ENCODE measurements at places on chromosomes 13 and 19.
A peak's percentile ranks its signal among the peaks of the same experiment; 100 is the strongest.

GRCh38 chr19:45164577-45165335 is 4.0 kb upstream of the NKPD1 start:
- H3K27ac ChIP-seq, result no peak overlapping the region
- H3K36me3 ChIP-seq, result no peaks in the 10 kb centered on the region
- H3K4me1 ChIP-seq, result no peaks in the 10 kb centered on the region
- no peak overlapping the region for H3K4me3 ChIP-seq
- no peak for DNase-seq

- no peaks in the 10 kb centered on the region for H3K27me3 ChIP-seq
- H3K36me3 ChIP-seq, result no peaks in the 10 kb centered on the region
- H3K4me1 ChIP-seq, result peaks cover 7% of the 10 kb centered on the region
These were observed 262.7 kb downstream of the DNAJC15 start for GRCh38 chr13:43285933-43286597.

- no peaks in the 10 kb centered on the region for H3K27me3 ChIP-seq
- H3K4me3 ChIP-seq, result no peak overlapping the region
- no peaks in the 10 kb centered on the region for H3K36me3 ChIP-seq
- DNase-seq, result no peak
These were observed 1092.9 kb downstream of the SLITRK5 start for GRCh38 chr13:88764103-88764502.

GRCh38 chr19:29845574-29846176 is 33.9 kb downstream of the CCNE1 start:
- no peaks in the 10 kb centered on the region for H3K36me3 ChIP-seq
- H3K4me3 ChIP-seq, result peak overlapping the region; percentile 67
- H3K4me1 ChIP-seq, result no peaks in the 10 kb centered on the region
- peak; percentile 63 for DNase-seq
- peak overlapping the region; percentile 63 for H3K27ac ChIP-seq

DNA sequence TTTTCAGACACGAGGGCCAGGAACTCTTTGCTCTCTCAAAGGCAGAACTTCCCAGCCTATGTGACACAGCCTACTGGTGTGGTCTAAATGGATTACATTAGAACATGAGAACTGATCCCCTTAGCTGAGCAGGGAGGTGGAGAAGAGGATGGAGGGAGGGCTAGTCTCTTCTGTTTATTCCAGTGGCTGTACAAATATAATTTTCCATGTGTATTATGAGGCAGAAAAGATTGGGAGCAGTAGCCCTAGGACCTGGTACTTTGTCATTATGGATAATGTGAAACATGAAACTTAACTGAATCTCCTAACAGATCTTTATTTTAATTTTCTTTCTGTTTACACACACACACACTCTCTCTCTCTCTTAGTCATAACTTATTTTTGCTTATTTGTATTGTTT is 82.1 kb downstream of the WDFY2 start:
- H3K4me3 ChIP-seq, result no peak overlapping the region
- no peaks in the 10 kb centered on the region for H3K27me3 ChIP-seq
- H3K27ac ChIP-seq, result no peak overlapping the region
- H3K36me3 ChIP-seq, result no peaks in the 10 kb centered on the region

DNA sequence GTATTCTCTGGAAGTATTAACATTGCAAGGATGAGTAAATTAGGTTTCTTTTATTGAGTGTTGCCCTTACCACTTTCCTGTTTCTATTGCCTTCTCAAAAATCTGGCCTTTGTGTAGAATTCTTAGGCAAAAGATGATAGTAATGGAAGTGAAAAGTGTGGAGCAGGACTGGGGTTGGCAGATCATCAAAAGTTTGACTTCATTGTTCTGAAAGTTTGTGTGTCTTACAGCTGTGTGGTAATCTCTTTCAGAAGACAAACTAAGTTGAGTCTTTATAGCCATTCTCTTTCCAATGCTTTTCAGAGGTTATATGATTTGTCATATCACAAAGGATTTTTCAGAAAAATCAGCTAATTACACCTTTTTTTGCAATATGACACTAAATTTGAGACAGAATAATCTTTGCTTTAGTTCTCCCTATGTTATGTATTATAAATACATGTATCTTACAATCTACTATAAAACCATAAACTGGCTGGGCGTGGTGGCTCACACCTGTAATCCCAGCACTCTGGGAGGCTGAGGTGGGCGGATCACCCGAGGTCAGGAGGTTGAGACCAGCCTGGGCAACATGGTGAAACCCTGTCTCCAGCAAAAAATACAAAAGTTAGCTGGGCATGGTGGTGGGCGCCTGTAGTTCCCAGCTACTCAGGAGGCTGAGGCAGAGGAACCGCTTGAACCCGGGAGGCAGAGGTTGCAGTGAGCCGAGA is 8.7 kb upstream of the KCNRG start:
- no peaks in the 10 kb centered on the region for H3K27me3 ChIP-seq
- peaks cover 75% of the 10 kb centered on the region for H3K36me3 ChIP-seq
- H3K27ac ChIP-seq, result no peak overlapping the region

GRCh38 chr13:71771144-71771543 is 95.9 kb downstream of the DACH1 start:
- no peaks in the 10 kb centered on the region for H3K36me3 ChIP-seq
- no peak overlapping the region for H3K27ac ChIP-seq
- DNase-seq, result no peak
- no peaks in the 10 kb centered on the region for H3K4me1 ChIP-seq

- H3K4me3 ChIP-seq, result no peak overlapping the region
- H3K36me3 ChIP-seq, result no peaks in the 10 kb centered on the region
- no peak overlapping the region for H3K27ac ChIP-seq
- H3K27me3 ChIP-seq, result peaks cover 61% of the 10 kb centered on the region
- no peak for DNase-seq
- no peaks in the 10 kb centered on the region for H3K4me1 ChIP-seq
These were observed 7.8 kb downstream of the ACER1 start for GRCh38 chr19:6325614-6326013.

DNA sequence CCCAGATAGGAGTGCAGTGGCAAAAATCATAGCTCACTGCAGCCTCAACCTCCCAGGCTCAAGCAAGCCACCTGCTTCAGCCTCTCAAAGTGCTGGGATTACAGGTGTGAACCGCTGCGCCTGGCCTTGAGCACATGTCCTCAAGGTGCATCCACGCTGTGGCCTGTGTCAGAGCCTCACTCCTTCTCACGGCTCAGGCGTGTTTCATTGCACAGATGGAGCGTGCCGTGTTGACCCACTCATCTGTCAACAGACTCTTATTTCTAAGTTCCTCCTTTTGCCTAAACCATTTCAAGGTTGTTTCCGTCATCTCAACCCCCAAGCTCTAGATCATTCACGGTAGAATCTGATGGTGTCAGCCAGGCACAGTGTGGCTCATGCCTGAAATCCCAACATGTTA is 28.2 kb downstream of the ATP8B3 start:
- H3K4me3 ChIP-seq, result no peak overlapping the region
- no peak overlapping the region for H3K27ac ChIP-seq
- no peak for DNase-seq
- H3K36me3 ChIP-seq, result no peaks in the 10 kb centered on the region
- no peaks in the 10 kb centered on the region for H3K4me1 ChIP-seq
- peaks cover 64% of the 10 kb centered on the region for H3K27me3 ChIP-seq
